ENCODE measurements at places on chromosomes 11 and 22. TPM values are rescaled to one million over a fixed set of nuclear protein-coding genes. Genes with fewer than 3 reads are reported as not detected.

DNA sequence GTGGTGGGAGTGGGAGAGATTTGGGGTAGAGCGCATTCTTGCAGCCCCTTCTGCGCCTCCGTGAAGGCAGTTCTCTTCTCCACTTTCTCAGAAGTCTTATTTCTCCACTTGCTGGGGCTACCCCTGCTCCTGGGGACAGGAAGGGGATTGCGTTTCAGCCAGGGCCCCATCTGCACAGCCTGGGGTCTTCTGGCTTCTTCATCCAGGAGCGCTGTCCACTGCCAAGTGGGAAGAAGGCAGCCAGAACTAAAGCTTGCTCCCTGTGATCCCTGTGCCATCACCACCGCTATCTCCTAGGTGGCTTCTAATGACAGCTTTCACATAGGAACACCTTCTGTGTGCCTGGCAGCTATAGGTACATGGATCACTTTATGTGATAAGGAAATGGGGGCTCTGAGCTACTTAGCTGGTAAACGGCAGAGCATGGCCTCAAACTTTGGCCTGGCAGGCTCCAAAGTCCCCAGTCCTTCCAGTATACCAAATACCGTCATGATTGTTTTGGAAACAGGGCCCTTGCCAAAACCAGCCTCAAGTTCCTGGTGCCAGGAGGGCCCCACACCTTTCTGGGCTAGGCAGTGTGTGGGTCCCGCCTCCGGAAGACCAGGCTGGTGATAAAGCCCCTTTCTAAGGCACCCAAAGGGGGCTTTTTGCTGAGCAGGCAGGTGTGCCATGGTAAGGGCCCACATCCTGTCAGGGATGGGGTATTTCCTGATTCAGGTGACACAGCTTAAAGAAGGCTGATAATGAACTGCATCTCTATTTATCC is 60.4 kb upstream of the PAX6 start:
- DNase-seq = no peak

GRCh38 chr22:23246982-23247766 is 66.9 kb downstream of the BCR start:
- DNase-seq = no peak

- DNase-seq = no peak
Measured at GRCh38 chr11:119991022-119991404, 146.9 kb downstream of the TRIM29 start.

GRCh38 chr11:121607341-121607740 is 154.6 kb upstream of the SORL1-AS1 start:
- DNase-seq = no peak

APOBEC3F gene
- total RNA-seq = 21.4 TPM

OR4A47 gene
- not detected for total RNA-seq

P2RY6 gene
- total RNA-seq = 0.51 TPM

C22orf42 gene
- not detected for total RNA-seq

KRTAP5-8 gene
- 0.73 TPM for total RNA-seq

F2 gene
- total RNA-seq = not detected

Data from mesothelial cell of epicardium (in vitro differentiated cells).